Stimulated activated CD4-positive, alpha-beta T cell treated with anti-CD3 and anti-CD28 coated beads, Interleukin-1b, Interleukin-23, amount 100 ng/mL, for 48 hours (primary cell): ENCODE measurements at places on chromosomes 5 and 9.

- DNase-seq: no peak
These were observed 6.3 kb downstream of the FOXD1 start for GRCh38 chr5:73442231-73442811.

GRCh38 chr5:176508603-176509002 is 28.6 kb downstream of the RNF44 start:
- no peak for DNase-seq

GRCh38 chr5:146208916-146209522 is 5.6 kb downstream of the RBM27 start:
- no peak for DNase-seq

DNA sequence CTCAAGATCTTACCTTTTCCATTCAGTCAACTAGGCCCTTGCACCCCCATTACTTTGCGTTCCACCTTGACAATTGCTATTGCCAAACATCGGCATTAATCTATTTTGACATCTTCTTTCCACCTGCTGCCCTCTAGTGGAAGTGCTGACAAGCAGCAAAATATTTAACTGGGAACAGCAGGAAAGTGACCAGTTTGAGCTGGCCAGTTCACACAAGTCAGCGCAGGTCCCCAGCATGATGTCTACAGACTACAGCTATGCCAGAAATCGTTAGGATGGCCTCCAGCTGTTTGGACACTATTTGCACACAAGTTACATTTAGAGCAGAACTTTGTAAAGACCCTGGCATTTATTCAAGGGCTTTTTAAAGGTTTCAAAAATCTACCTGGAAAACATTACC is 160.1 kb downstream of the GHR start:
- DNase-seq: no peak

GRCh38 chr5:565782-566440 is 41.7 kb upstream of the SLC9A3 start:
- DNase-seq: no peak

DNA sequence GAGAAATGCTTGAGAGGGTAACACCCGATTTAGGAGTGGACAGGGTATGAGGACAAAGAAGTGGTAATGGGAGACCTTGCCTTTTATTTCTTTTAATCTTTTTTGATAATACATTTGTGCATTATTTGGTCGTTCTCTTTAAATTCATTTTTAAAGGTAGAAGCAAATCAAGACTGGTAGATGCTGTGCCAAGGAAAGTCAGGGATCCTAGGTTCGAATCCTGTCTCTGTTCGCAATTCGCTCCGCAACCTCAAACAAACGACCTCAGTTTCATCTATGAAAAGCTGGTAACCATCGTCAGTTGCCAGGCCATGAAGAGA is 353 bp upstream of the TMED9 start:
- DNase-seq: no peak

- no peak for DNase-seq
These were observed 27.8 kb upstream of the FSD1L start for GRCh38 chr9:105419816-105420597.

GRCh38 chr5:107557051-107557658 is 113.6 kb downstream of the EFNA5 start:
- DNase-seq: no peak

DNA sequence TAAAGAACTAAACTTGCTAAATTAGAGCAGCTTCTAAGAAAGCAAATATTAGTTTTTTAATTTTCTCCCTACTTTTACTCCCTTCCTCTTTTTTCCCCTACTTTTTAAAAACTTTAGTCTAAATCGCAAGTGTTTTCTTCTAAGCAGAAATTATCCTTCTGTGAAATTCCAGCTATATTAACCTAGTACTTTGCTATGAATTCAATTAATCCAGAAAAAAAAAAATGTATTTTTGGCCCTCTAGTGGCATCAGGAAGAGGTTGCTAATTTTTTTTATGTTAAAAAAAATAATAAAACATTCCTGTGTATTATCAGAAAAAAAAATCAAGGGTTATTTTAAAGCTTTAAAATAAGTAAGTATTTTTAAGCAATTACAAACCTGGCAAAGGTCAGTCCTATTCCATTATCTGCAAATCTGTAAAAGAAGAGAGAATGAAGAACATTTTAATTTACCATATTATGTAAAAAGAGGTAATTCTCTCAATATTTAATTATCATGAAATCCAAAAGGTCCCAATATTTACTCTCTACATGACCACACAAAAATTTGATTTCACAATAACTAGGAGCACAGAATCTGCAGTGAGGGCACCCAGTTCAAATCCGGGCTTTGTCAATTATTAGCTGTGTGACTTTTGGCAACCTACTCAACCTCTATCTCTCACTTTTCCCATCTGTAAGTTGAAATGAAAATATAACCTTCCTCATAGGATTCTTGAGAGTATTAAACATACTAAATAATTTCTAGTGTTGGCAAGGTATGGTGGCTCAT is 52.0 kb downstream of the CEMIP2 start:
- no peak for DNase-seq

DNA sequence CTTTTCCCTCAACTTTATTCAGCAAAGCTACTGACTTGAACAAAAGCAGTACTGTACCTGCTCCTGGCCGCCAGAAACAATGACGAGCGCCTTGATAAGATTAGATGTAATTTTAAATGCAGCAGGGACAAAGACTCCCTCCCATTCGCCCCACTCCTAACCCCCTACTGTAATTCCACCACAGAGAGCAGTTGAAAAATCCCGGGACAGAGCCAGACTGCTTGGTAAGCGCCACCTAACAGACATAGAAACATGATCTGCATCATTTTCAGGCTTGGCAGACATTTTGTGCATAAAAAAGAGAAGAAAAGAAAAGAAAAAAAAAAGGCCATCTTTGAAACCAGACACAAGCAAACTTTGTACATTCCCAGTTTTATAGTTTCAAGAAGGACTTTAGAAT is 81.9 kb downstream of the ISL1 start:
- no peak for DNase-seq

- DNase-seq: no peak
These were observed 186.8 kb upstream of the KLF9 start for GRCh38 chr9:70601000-70601951.

DNA sequence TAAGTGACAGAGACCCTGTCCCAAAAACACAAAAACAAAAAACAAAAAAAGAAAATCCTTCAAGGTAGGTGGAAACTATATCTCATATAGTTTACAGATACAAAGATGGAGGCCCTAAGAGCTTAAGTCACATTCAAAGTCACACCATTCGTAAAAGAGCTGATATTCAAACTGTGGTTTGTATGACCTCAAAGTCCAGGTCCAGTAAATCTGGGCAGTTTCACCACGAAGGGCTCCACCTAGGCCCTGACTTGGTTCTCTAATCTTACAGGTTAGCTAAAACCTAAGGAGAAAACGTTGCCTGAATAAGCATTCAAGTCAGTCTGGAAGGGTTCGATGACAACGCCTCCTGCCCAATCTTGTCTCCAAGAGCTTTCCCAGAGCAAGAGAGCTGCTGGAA is 44.1 kb downstream of the SUSD1 start:
- no peak for DNase-seq

- DNase-seq: no peak
These were observed 12.7 kb downstream of the C9orf153 start for GRCh38 chr9:86246752-86247161.

GRCh38 chr9:112334432-112334841 is 1.0 kb upstream of the PTBP3 start:
- peak; percentile 53 for DNase-seq

DNA sequence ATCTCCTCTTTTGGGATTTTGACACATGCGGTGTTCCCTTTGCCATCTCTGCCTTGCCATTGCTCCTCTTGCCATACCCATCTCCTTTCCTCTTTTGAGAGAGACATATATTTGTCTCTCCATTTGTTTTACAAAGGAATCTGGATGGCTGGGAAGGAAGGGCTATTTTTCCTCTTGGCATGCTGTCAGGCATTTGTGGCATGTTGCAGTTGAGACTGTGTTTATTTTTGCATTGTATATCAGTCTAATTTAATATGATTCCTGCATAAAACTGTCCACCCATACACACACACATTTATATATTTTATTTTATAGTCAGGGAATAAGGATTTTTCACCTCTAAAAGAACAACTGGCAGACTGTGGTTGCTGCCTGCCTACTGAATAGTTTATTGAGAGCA is 1105.8 kb upstream of the SEMA6A start:
- DNase-seq: no peak

DNA sequence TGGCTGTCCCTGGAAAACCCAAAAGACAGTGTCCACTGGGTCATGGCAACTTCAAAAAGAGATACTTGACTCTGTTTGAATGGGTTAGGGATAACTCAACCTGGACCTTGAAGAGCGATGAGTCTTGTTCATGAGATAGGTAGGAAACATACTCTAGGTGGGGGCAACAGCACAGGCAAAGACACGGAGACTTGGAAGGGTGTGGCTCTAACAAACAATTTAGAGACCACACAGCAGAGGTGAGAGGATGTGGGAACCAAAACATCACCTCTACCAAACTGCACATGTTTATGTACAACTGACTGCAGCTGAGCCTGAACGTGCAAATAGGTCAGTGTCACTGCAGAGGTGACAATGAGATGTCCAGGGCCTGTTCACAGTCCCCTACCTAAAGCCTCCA is 247.7 kb upstream of the ADRA1B start:
- no peak for DNase-seq

GRCh38 chr5:73615085-73615484 is 10.9 kb upstream of the ARHGEF28 start:
- DNase-seq: no peak

GRCh38 chr5:151168602-151169344 is 11.2 kb upstream of the ANXA6 start:
- no peak for DNase-seq

DNA sequence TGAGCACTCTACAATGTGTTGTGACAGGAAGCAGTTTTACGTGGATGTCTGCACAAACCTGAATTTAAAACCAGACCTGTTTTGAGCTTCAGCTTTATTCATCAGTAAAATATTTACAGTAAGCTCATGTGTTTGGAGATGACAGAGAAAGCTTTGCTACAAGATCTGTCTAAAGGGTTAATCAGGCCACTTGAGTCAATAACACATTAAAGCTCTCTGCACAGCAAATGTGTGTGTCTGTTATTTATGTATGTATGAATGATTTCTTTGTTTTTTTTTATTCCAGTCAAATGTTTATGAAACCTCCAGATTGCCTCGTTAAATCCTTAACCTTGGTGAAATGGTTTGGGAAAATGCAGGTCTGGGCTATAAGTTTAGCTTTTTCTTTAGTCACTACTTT is 77.3 kb upstream of the SREK1 start:
- no peak for DNase-seq

DNA sequence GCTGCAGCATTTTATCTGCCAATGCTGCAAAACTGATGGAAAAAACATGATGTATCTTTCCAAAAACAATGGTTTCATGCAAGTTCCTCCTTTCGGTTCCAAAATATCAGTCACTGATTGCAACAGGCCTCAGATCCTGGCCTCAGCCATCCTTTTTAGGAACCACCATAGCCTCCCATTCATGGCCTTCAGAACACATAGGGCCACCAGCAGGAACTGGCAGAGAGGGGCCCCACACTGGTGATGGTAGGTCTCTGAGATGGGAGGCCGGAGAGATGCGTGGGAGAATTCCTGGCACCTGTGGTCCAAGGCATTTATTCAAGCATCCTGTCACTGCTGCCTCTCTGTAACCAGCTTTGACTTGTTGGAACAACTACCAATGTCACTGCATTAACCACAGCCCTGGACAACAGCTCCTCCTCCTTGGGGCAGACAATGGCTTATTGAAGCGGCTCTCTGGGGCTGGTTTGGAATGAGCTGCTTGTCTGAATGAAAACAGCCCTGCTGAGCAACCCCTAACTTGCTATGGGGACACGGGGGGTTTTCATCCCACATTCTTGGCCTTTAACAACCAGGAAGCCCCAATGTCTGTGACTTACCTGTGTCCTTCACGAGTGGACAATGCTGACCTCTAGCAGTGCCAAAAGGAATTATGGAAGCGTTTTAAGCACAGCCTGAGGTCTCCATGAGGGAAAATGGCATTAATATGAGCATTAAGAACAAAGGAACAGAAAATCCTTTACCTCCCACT is 108.1 kb downstream of the LHFPL2 start:
- no peak for DNase-seq

- DNase-seq: no peak
These were observed 94.4 kb downstream of the GLDC start for GRCh38 chr9:6551136-6551535.

DNA sequence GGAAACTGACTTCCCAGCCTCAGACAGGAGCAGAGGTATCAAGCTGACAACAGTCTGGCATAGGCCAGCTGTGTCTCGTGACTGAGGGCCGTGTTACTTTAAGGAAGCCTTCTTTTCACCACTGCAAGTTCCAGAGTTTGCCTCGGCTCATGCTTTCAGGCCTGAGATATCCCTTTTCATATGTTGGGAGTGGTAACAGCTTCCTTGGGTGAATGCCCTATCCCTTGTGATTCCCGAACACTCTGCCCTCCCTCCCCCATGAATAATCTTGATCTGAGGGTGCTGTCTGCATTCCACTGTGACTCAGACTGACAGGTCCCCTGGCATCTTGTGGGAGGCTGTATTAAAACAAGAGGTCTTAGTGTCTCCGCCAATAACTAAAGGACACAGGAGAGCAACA is 49.7 kb upstream of the ARL15 start:
- DNase-seq: no peak

GRCh38 chr9:108579757-108580439 is 275.9 kb downstream of the ACTL7B start:
- DNase-seq: no peak

GRCh38 chr9:115808108-115808507 is 345.5 kb upstream of the PAPPA start:
- no peak for DNase-seq

DNA sequence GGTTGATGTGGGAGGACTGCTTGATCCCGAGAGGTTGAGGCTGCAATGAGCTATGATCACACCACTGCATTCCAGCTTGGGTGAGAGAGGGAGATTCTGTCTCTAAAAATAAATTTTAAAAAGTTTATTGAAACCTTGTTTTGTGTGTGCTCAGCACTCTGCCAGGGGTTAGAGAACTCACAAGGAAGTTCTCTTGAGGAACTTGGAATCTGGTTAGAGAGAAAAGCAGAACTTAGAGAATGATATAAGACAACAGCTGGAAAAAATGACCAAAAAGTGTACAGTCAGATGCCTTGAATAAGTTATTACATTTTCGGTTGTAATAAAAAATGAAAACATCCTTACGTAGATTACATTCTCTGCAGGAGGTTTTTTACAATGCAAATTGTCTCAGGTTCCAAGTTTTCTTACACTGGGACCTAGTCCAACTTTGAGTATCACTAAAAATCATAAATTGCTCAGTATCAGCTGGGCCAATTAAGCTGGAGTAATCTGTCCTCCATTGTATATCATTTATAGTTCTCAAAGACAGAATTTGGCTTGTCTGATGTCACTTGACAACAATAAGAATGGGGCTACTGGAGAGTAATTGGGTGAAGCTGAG is 21.7 kb upstream of the TENT2 start:
- no peak for DNase-seq
